ENCODE measurements at places on chromosomes 16 and 17.
A peak's percentile ranks its signal among the peaks of the same experiment; 100 is the strongest.

GRCh38 chr16:672371-672770, 3.1 kb upstream of the RHBDL1 start:
- no peak for DNase-seq

- no peak for DNase-seq
These were observed 14.4 kb downstream of the SCPEP1 start for GRCh38 chr17:56992364-56992763.

DNA sequence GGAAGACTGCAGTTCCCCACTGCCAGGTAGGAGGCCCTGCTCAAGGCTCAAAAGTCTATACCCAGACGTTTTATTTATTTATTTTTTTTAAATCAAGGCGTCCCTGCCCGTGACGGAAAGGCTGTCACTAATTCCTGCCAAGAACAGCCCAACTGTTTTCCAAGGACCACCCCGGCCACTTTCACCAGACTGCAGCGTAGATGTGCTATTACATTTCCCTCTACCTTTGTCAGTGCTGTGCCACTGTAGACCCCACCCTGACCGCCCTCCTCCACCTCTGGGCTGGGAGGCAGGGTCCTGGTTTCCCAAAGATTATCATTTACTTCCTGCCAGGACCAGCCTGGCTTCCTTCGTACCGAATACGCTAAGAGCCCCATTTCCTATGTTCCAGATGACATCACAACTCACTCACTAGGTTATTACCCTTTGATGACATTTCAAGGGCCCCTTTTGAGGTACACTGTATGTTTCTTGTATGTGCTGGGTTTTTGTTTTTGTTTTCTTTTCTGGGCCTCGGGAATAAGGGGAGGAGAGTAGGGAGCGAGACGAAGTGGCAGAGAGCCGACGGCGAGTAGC, 6.3 kb upstream of the RNF227 start:
- no peak for DNase-seq

- no peak for DNase-seq
These were observed 69.3 kb downstream of the SLC5A11 start for GRCh38 chr16:24915019-24915418.

DNA sequence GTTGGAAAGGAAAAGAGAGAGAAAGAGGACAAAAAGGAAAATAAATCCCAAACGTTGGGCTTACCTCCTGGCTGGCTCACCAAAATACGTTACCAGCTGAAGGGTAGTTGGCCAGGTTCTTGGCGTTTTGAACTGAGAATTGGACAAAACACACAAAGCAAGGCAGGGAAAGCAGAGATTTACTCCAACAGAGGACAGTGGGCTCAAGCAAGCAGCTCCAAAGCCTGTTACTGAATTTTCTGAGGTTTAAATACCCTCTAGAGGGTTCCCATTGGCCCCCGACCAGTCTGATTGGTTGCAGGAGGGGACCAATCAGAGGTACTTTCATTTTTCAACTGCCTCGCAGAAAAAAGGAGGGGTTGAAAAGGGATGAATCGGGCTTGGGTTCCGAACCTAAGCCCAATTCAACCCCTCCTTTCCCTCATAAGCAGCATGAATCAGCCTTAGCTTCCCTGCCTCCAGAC, 55.6 kb upstream of the ALOX12 start:
- no peak for DNase-seq

DNA sequence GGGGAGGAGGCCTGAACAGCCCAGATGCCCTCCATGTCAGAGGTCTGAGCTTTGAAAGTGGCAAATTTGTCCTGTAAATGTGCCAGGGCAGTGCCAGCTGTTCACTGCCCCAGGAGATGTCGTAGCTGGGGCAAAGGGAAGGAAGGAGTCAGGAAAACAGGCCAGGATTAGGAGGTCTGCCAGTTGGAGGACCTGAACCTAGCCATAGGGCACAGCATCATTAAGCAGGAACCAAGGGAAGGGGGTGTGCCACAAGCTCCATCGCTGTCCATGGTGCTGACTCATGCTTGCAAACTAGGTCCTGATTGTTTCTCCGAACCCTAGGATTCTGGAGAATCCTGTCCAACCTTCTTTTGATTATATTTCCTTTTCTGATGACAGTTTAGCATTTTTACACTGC, 124.2 kb downstream of the TMEM132E start:
- DNase-seq: no peak

- no peak for DNase-seq
These were observed 25.1 kb downstream of the SLC6A4 start for GRCh38 chr17:30210366-30210765.

GRCh38 chr17:17141860-17142552, 64.1 kb downstream of the PLD6 start:
- DNase-seq: peak; percentile 31

- DNase-seq: peak; percentile 49
These were observed 1.4 kb upstream of the SLC22A31 start for GRCh38 chr16:89201439-89202377.

DNA sequence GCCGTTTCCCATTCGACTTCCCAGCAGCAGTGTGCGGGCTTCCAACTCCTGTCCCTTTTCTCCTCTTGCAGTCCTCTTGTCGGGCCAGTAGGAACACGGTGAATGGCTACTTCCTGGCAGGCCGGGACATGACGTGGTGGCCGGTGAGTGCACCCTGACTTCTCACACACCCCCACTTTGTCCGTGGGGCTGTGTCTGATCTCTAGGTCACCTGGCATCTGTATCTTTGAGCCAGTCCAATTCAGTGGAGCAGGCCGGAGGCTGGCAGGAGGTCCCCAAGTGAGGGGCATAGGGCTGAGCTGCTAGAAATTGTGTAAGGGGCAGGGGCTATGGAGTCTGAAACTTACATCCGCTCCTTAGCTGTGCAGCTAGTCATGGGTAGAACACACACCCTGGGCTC, 6.6 kb downstream of the SLC5A10 start:
- no peak for DNase-seq

DNA sequence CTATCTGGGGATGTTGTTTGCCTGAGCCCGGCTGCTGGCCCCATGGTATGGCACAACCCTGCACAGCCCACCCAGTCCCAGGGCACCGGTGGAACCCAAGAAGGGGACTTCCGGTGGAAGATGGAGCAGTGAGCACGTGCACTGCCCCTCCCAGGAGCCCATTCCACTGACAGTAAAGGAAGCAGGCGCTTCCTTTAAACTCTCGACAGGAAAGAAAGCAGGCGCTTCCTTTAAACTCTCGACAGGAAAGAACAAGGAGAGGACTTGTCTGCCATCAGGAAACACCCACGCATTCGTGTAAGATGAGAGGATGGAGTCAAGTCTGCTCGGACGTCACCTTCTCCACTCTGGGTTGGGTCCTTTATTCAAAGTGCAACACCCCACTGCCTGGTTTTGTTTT, 53.7 kb downstream of the IL21R start:
- no peak for DNase-seq

- no peak for DNase-seq
These were observed 387 bp upstream of the STARD3 start for GRCh38 chr17:39636587-39636926.

DNA sequence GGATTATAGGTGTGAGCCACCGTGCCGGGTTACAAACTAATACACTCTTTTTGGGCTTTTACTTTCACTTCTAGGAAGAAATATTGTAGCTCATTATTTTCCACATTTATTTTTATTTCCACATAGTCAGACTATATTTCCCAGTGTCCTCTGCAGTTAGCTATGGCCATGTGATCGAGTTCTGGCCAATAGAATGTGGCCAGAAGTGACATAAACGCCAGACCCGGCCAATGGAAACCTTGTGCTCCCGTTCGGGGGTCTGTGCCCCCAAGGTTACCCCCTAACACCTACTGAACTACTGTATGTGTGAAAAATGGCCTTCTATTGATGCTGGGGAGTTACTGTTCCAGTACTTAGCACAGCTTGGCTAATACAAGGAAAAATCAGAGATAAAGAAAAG, 13.2 kb upstream of the RPTOR start:
- no peak for DNase-seq

GRCh38 chr17:31586946-31587345, 195.5 kb downstream of the RAB11FIP4 start:
- no peak for DNase-seq

- DNase-seq: no peak
These were observed 3.8 kb upstream of the LIMD2 start for GRCh38 chr17:63703556-63704258.

- DNase-seq: no peak
These were observed 469.6 kb downstream of the SLC39A11 start for GRCh38 chr17:72622661-72623433.

DNA sequence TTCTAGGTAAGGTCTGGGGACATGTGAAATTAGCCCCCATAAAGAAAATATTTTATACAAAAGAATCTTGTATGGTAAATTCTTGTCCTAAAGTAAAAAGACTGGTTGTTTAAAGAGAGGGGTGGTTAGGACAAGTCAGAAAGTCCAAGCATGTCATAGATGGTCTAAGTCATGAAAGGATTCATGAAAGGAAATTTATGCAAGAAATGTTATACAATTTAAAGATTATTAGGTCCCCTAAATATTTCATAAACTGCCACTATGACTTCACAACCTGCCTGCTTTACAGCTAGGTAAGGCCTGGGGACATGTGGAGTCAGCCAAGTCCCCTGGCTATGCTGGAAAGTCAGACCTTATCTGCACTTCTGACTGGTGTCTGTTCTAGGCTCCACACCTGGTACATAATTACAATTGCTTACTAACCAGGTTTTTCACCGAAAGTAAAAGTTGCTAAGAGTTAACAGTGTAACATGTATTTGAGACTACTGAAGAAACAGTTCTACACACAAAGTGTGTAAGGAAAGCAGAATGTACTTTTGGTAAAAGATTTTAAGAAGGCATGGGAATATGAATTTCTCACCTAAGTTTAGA, 17.0 kb downstream of the N4BP1 start:
- DNase-seq: no peak

GRCh38 chr17:66834919-66835454, at the start of gene CACNG5:
Gene CACNG5 (plus strand): TSS chr17:66835117. CDS start chr17:66877333, 42,216 bp downstream.
- DNase-seq: no peak

- DNase-seq: no peak
These were observed 84.0 kb downstream of the MSI2 start for GRCh38 chr17:57340160-57340981.

- DNase-seq: no peak
These were observed 128.1 kb downstream of the KIF2B start for GRCh38 chr17:53950858-53951250.

GRCh38 chr16:28597692-28598261, 927 bp upstream of the SULT1A2 start:
- DNase-seq: no peak

DNA sequence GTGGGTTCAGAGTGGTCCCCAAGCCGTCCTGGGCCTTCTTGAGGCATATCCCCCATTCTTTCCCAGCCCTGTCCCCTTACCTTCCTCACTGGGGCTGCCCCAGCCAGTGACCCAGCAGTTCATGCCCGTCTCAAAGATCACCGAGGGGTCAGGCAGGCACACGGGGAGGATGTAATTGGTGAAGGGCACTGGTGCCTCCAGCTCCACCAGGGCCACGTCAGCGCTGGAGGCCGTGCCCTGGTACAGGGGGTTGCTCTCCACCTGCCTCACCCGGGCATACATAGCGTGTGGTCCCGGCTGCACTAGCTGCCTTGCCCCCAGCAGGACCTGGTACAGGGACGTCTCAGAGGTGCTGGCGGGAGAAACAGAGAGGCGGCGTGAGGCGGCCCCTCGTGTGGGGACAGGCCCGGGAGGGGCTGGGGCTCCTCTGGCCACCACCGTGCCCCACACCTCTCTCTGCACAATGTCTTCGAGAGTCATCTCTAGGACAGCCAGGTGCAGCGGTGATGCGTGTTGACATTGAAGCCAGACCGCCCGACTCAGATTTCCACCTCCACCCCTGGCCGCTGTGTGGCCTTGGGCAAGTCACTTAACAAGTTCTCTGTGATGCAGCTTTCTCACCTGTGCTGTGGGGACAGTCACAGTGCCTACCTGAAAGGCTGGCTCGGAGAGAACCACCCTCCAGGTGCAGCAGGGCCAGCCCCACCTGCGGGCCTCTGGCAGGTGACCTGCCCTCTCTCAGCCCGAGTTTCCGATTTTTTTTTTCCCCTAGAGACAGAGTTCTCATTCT, 5.8 kb downstream of the PRSS27 start:
- DNase-seq: no peak

GRCh38 chr17:76200354-76200753, 39.9 kb downstream of the RNF157 start:
- DNase-seq: no peak

DNA sequence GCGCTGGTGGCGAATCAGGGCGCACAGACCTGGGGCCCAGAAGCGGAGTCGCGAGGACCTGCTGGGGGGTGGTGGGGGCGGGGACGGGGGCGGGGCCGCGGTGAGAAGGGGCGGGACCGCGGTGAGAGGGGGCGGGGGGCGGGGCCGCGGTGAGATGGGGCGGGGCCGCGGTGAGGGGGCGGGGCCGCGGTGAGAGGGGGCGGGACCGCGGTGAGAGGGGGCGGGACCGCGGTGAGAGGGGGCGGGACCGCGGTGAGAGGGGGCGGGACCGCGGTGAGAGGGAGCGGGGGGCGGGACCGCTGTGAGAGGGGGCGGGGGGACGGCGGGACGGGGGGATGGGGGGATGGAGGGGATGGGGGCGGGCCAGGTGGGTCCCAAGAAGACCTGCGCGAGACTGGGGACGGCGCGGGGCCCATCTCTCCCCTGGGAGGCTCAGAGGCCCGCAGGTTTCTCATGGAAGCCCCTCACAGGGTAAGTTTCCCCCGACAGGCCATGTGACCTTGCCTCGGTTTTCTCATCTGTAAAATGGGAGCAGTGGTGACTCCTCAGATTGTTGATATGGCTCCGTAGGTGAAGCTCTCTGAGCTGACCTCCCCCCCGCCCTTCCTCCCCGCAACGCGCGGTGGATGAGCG, 28.6 kb upstream of the DBNDD1 start:
- no peak for DNase-seq

DNA sequence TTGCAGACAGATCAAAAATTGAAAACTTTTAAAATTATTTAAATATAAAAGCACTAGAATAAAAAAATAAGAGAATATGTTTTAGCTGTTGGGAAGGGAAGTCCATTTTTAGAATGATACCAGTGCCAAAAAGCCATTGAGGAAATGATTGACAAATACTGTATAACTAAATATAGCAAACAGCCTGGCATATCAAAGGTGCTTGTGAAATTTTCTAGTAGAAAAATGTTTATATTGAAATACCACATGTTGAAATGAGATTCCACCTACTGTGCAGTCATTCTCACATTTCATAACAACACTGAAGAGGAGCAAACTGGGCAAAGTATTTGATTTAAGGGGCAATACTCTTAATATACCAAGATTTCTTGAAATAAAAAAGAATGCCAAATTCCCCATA, 183.5 kb downstream of the PHKB start:
- no peak for DNase-seq

DNA sequence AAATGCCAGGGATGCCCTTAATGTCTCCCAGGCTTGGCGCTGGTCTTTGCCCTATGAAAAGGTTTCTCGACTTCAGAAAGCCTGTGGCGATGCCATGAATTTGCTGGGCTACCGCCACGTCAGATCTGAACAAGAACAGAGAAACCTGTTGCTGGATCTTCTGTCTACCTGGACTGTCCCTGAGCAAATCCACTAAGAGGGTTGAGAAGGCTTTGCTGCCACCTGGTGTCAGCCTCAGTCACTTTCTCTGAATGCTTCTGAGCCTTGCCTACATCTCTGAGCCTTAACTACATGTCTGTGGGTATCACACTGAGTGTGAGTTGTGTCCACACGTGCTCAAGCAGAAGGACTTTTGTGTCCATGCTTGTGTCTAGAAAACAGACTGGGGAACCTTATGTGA, 11.4 kb downstream of the CHST4 start:
- no peak for DNase-seq
